ENCODE measurements at places on chromosomes 5 and 9.

- DNase-seq: no peak
Observed at GRCh38 chr5:179122411-179123108, 62.4 kb downstream of the ZNF354C start.

GRCh38 chr9:32584784-32585183 is 11.8 kb upstream of the NDUFB6 start:
- DNase-seq: no peak

GRCh38 chr9:130710822-130711352 is 17.3 kb downstream of the EXOSC2 start:
- DNase-seq: no peak

- peak; percentile 32 for DNase-seq
Observed at GRCh38 chr5:100900142-100900795, 2.8 kb downstream of the ST8SIA4 start.

DNA sequence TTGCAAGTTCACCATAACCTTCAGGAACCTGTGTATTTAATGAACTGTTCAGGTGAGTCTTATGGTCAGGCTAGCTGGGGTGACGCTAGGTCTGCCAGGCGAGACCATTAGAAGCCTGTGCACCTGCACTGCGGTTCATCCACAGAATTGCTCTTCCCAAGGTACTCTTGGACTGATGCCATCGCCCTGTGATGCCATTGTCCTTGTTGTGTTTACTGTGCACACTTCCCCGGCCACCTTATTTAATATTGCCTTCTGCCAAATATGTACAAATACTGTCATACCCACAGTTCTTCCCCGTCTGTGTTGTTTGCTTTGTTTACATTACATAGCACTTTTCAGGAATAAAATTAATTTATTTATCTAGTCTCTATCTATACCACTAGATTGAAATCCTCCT is 66.3 kb downstream of the RCL1 start:
- DNase-seq: no peak

GRCh38 chr5:7412409-7412808 is 16.5 kb downstream of the ADCY2 start:
- DNase-seq: peak; percentile 24

DNA sequence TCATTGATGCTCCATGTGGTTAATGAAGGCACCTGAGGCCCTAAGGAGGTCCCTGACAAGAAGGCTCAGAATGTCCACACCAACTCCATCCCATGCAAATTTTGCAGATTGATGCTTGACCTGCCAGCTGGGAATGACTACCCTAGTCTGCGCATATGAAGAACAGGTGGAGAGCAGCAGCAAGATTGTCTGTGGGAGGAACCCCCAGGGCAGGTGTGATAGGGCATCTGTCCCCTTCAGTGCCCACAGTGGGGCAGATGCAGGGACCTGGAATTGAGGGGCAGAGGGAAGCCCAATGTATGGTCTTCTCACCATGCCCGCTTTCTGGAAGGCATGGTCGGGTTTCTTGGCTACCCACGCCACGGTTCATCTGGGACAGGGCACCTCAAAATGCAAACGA is 79.6 kb downstream of the MACROH2A1 start:
- no peak for DNase-seq

DNA sequence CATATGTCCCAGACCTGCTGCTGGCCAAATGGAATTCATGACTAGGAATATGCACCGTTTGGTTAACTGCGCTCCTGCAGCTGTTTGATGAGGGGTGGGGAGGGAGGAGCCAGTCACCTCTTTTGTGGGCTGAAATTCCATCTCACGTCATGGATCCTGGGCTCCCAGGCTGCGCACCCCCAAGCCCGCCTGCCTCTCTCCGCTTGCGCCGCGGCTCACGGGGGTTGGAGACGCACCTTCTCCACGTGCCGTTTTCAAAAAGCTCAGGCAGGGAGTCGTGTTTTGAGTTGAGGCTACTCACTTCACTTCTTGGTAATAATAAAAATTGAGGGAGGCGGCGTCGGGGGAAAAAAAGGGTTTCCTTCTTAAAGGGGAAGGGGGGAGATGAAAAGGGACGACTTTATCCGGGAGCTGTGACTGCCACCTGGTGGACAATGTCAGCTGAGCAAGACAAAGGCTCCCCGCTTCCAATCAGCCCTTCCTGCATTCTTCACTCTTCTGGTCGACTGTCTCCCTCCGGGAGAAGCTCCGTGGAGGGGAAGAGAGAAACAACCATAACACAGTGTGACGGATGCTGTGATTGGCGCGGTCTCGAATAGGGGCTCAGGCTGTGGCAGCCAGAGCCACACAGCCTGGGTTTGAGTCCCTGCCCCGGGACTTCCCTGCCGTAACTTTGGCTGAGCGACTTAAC is 15.9 kb upstream of the C5orf47 start:
- DNase-seq: peak; percentile 89

DNA sequence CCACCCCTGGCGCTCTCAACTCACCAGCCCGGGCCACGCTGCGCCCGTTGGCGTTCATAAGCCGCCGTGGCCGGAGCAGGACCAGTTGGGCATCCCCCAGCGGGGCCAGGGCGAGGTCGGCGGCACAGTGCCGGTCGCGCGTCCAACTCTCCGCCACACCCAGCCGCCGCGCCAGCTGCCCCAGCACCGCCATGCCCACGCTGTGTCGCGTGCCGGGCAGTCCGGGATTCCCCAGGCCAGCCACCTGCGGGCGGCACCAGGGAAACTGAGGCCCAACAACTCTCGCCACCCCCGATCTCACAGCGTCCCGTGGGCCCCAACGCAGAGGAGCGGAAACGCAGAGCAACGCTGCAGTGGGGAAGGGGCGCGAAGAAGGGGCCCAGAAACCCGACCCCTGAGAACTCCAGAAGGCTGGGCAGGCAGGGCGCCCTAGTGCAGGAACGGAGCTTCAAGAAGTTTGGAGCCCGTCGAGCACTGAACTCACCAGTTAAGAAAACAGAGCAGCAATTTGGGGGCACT is 453 bp downstream of the PTRH1 start:
- DNase-seq: no peak

DNA sequence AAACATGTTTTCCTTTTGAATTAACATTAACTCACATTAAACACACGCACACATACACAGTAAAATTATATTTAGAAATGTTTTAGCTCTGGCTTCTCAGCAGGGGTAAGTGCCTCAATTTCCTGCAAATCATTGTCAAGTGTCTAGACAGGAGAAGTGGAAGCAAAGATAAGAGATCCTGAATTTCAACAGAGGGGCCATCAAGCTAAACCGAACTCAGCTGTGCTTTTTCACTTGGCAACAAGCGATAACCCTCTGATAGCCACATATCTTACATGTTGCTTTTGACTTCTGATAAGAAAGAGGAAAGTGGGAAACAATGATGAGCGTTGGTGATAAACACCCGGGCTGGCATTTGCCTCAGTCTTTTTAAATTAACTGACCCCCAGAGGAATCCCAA is 79.7 kb upstream of the SPDL1 start:
- no peak for DNase-seq

DNA sequence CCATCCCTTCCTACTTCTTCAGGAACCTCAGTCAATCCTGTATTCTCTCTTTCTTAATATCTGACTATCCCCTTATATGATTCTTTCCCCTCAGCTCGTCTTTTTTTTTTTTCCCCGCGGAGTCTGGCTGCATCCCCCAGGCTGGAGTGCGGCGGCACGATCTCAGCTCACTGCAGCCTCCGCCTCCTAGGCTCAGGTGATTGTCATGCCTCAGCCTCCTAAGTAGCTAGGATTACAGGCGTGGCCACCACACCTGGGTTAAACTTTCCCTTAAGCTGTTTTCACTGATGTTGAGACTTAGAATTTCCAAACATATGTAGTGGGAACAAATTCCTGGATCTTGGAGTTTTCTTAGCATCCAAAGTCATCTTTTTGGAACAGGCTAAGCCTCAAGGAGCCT is 13.3 kb upstream of the RUSC2 start:
- DNase-seq: no peak

DNA sequence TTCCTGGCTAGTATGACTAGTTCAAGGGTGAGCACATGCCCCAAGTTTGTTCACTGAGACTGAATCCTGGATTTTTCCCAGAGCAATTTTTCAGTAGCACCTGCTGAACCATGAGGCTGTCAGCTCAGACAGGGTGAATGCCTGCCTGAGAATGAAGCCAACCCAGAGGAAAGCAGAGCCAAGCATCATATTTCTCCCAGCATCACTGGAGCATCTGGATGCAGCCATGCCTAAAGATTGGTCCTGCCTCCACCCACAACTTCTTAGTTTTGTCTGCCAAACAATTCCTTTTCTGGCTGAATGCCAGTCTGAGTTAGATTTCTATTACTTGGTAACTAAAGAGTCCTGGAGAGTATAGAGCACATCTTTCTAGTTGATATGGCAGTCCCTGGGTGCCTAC is 343.6 kb downstream of the CSNK1G3 start:
- DNase-seq: no peak

DNA sequence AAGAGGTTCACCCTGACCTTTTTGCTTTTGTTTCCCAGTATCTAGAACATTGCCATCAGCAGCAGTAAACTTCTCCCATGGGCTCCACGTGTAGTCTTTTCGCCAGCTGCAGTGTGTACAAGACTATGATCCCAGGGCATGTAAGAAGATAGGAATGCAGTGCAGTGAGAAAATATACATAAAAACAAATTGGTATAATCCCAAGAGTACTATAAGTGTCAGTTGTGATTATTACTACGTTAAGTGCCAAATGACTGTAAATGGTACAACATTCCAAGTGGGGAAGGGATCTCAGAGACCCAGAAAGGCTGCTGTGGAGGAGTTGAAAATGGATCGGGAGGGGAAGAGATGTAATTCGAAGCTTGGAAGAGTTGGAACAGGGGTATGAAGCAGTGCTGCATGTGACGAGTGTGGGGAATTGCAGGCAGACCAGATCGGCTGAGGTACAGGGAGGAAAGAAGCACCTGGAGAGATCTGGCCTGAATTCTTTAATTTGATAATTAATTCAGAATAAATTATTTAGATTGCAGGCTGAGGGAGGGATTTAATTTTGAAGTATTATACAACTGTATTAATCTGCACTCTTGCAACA is 95.1 kb downstream of the FBXL7 start:
- no peak for DNase-seq

GRCh38 chr5:160787240-160787639 is 64.8 kb downstream of the ATP10B start:
- DNase-seq: no peak

GRCh38 chr9:108104991-108105390 is 615.4 kb upstream of the KLF4 start:
- no peak for DNase-seq
